GM04504 (cell line): ENCODE measurements at places on chromosomes 6 and 20.

DNA sequence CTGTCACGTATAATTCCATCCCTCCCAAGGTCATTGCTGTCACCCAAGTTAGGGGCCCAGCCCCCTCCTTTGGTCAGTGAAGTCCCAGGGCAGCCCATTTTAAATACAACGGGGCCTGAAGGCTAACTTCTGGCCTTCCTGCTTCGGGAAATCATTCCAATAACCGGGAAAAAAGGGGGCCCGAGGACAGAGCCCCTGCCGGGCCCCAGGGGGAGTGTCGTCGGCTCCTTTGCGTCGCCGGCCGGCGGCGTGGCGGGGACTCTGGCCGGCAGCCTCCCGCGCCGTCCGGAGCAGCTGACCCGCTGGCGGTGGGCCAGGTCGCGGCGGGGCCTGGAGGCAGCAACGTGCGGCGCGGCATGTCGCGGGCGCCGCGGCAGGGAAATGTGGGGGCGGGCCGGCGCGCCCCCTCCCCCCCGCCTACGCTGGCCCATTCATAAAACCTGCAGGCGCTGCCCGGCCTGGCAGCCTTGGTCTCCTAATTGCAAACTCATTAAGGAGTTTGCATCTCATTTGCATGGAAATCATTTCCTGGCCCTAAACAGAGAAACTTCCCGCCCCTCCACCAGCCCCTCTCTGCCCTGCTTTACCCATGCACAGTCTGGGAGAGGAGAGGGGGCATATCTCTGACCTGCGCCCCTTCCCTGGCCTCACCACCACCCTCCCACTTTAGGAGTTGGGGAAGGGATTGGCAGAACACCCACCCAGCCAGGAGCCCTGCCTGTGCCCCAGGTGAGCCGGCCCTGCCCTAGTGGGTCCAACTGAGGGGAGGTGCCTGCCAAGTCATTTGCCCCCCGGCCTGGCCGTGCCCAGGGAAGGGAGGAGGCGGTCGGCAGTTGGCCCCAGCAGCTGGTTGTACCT is 50.7 kb downstream of the MRPL14 start:
- no peak for DNase-seq

DNA sequence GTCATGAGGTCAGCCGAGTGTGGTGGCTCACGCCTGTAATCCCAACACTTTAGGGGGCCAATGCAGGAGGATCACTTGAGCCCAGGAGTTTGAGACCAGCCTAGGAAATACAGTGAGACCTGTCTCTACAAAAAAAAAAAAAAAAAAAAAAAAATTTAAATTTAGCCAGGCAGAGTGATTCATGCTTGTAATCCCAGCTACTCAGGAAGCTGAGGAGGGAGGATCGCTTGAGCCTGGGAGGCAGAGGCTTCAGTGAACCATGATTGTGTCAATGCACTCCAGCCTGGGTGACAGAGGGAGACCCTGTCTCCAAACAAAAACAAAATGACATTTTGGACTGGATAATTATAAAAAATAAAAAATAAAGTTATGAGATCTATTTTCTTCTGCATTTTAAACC is 56.2 kb downstream of the ADGRF1 start:
- DNase-seq: no peak

- no peak for DNase-seq
Measured at GRCh38 chr6:144460327-144461095, 175.4 kb downstream of the UTRN start.

DNA sequence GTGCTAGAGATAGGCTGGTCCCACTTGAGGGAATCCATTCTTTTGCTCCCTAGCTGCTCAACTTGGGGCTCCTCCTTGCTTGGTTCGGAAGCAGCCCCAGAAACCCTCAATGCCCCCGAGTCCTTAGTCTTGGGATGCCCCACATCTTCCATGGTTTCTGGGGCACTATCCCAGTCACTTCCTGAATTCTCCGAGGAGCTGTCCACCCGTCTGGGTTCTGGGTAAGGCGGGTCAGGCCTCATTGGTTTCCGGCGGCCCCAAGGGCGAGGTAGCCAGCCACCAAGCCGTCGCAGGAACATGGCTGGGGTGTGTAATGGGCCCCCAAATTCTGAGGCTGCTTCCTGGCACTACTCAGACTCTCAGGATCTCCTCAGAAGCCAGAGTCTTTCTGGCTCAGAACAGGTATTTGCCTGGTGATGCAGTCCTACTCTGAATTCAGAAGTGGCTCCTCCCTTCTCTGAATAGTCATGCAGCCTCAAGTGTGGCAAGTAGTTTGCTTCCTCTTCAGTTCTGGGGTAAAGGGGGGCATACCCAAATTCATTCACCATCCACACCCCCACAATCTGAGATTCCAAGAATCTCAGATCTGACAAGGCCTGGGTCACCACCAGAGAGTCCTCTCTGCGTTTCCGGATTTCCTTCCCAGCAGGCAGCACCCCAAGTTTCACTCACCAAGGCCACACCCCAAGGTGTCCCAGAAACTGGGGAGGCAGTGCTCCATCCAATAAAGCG is 763 bp downstream of the C6orf47 start:
- no peak for DNase-seq
